ENCODE measurements at places on chromosomes 12 and 14. TPM values are rescaled to one million over a fixed set of nuclear protein-coding genes. Genes with fewer than 3 reads are reported as not detected.

The PSME1 gene
- 90.6 TPM for total RNA-seq

The SP7 gene
- not detected for total RNA-seq

The METTL3 gene
- 80.7 TPM for total RNA-seq

The RNASE2 gene
- total RNA-seq = not detected

The CATSPERB gene
- total RNA-seq = not detected

The SMIM41 gene
- not detected for total RNA-seq

The NR1H4 gene
- total RNA-seq = not detected

The NKX2-8 gene
- total RNA-seq = not detected

The DIABLO gene
- total RNA-seq = 62.8 TPM

The GDF3 gene
- total RNA-seq = 0.65 TPM

The TAS2R10 gene
- 1.1 TPM for total RNA-seq

The SLC10A1 gene
- total RNA-seq = not detected

The ARHGAP9 gene
- total RNA-seq = 0.13 TPM

The ETFBKMT gene
- total RNA-seq = 2.7 TPM

The AMIGO2 gene
- total RNA-seq = 13.6 TPM

The PTPRQ gene
- total RNA-seq = under 0.01 TPM

The KRT72 gene
- total RNA-seq = not detected

The IL31 gene
- total RNA-seq = not detected

The RNASE7 gene
- total RNA-seq = not detected

The DBX2 gene
- total RNA-seq = not detected

The HIP1R gene
- total RNA-seq = 82.2 TPM

The GLIPR1L2 gene
- 0.07 TPM for total RNA-seq

The PRPH gene
- total RNA-seq = 0.14 TPM

The MIP gene
- not detected for total RNA-seq

The RPL10L gene
- total RNA-seq = not detected

The TTC8 gene
- total RNA-seq = 21.3 TPM

The TRPV4 gene
- 1.7 TPM for total RNA-seq

The CSRNP2 gene
- 37.9 TPM for total RNA-seq

The ADAM21 gene
- 0.36 TPM for total RNA-seq

The ASCL1 gene
- total RNA-seq = not detected

The GLS2 gene
- total RNA-seq = 0.22 TPM

The TMEM30B gene
- 0.07 TPM for total RNA-seq

The EPYC gene
- total RNA-seq = not detected

The MYO1H gene
- total RNA-seq = not detected

The DNAJC22 gene
- 1.3 TPM for total RNA-seq

The MDGA2 gene
- not detected for total RNA-seq

The HSPB8 gene
- total RNA-seq = 6.0 TPM

The APOF gene
- not detected for total RNA-seq

The DUSP6 gene
- 238 TPM for total RNA-seq

The PIP4P1 gene
- total RNA-seq = 18.4 TPM

The LUM gene
- 2.4 TPM for total RNA-seq

The ANO6 gene
- total RNA-seq = 127 TPM

The CACNA1C gene
- not detected for total RNA-seq

The EID3 gene
- total RNA-seq = 35.5 TPM

The MAP1LC3B2 gene
- total RNA-seq = 0.72 TPM

The GZMH gene
- total RNA-seq = not detected

The DIO3 gene
- total RNA-seq = not detected

The CNOT2 gene
- 201 TPM for total RNA-seq

The CORO1C gene
- total RNA-seq = 340 TPM

The PLD4 gene
- total RNA-seq = under 0.01 TPM

The DEGS2 gene
- total RNA-seq = under 0.01 TPM

The SGPP1 gene
- total RNA-seq = 18.2 TPM

Data from thoracic aorta endothelial cell (primary cell).